ENCODE measurements at places on chromosomes 4 and X.

DNA sequence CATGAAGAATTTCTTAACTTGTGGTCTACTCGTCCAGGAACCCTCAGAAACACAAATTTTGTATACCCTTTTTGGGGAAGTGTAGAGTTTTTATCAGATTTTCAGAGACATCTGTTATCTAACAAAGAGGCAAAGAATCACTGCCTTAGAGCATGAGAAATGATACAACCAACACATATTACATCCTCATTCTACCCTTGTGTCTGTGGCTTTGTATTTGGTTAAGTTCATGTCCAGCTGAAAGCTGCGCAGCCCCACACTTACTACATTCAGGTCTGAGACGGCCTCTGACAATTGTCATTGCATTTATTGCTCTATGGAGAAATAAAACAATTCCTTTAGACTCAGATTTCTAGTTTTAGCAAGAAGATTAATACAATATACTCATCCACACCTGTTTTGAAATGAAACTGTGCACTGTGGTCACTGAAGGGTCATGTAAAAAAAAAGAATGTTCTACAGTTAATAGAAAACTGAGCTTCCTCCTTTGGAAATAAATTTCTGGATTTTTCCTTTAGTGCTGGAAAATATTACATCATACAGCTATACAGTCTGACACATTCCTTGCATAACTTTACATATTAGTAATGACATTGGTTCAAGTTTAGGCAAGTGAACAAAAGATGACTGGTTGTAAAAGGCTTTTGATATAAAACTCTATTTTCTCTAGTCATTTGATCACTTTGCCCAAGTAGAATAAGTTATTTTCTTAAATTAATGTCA is 39.8 kb downstream of the GLRB start:
- DNase-seq, result no peak

GRCh38 chr4:132540268-132540667 is 608.8 kb upstream of the PCDH10 start:
- no peak for DNase-seq

GRCh38 chr4:156335721-156336120 is 382.1 kb upstream of the CTSO start:
- DNase-seq, result no peak

DNA sequence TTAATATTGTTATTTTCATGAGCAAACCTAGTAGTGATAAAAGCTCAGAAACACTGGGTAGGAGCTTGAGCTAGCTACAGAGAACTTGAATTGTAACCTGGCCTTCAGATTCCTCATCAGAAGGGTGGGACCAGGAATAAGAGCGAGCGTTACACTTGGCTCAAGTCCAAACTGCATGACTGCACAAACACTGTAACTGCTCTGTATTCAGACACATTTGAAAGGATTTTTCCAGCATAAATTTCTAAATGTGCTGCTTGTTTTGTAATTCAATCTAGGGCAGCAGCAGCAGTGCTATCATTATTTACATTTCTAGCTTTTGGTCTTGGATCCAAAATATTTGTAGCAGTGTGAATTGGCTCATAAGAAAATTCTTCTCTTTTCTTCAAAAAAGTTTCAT is 133.0 kb upstream of the TMLHE start:
- DNase-seq, result no peak

DNA sequence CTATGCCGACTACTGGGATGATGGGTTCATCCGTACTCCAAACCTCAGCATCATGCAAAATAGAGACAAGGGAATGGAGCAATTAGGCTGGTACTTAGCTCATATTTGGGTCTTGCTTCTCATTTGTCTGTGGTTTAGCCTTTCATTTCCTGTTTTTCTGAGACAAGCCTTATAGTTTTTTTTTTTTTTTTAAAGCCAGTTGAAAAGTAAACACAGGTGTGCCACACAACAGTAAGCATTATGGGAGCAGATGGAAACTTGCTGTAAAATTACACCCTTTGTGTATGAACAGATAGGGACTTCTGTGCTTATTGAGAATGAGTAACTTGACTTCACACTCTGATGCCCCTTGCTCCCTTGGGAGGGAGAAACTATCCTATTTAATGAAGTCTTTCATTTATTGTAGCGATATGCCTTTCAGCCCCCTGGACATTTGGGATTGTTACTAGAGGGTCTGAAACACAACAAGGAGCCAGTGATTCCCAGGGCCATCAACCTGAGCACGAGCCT is 13.7 kb downstream of the RASSF6 start:
- no peak for DNase-seq

DNA sequence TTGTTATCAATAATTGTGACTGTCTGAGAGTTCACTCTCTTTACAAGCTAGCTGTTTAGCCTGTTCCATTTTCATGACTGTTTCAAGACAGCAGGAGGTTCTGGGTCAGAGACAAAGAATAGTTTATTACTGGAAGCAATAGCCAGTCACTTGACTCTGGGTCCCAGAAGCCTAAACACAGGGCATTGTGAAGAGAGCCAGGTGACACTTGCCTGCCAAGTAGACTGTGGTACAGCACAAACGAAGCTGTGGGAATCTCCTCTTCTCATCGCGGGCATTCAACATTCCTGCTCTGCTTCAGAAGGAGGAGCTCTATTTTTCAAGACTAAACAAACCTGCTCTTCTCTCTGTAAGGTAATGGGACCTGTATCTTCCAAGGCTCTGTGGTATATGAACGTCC is 485.1 kb downstream of the TRIML1 start:
- no peak for DNase-seq

GRCh38 chr4:109497511-109497910 is 62.5 kb upstream of the MCUB start:
- no peak for DNase-seq
